SK-N-SH treated with all-trans-retinoic acid at 6 μM for 48 hours (cell line): ENCODE measurements at places on chromosomes 2 and 18.

- no peak for ATAC-seq
Observed at GRCh38 chr2:70967189-70967588, 11.2 kb upstream of the ANKRD53 start.

GRCh38 chr2:210250622-210251021 is 25.4 kb upstream of the ACADL start:
- ATAC-seq: no peak

GRCh38 chr2:54568876-54569321 is 112.8 kb downstream of the SPTBN1 start:
- no peak for ATAC-seq

- no peak for ATAC-seq
Observed at GRCh38 chr2:37795938-37796337, 124.5 kb upstream of the CDC42EP3 start.

DNA sequence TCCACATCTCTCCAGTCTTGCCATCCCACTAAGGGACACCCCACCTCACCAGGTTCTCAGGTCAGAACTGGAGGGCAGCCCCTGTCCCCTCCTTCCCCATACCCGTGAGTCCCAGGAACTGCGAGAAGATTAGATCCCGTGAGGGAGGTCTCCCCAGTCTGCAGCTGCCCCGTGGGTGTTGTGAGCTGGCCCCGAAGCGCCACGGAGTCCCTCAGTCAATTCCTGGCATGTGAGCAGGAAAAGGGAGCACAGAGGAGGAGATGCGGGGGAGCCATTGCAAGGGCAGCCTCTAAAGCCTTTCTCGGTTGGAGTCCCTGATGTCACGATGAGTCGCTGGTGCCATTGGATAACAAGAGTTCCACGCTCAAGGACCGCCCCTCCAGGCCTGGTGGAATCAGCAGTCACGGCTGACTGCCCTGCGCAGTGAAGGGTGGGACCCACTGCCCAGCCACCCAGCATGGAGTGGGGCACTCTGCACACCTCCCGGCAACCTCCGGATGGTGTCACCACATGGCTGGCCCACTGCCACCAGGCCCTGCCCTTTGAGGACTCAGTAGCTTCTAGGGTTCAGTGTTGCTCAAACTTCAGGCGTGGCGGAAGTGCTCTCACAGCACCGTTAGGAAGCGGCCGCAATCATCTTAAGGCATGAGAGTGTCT is 434.9 kb upstream of the MYT1L start:
- ATAC-seq: no peak

DNA sequence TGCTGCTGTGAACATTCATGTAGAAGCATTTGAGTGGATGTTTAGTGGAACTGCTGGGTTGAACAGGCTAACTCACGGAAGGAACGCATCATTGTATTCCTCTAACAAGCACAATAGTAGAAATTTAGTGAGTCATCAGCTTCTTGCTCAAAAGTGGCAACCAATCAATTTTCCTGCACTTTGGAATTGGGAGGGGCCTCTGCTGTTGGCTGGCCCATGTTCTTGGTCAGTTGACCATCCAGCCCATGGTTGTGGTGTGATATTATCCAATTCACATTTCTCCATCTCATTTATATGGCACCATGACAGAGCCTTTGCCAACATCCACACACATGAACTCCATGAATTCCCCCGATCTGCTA is 95.0 kb downstream of the TNFRSF11A start:
- ATAC-seq: no peak; the same call in 1 of the 3 replicates

DNA sequence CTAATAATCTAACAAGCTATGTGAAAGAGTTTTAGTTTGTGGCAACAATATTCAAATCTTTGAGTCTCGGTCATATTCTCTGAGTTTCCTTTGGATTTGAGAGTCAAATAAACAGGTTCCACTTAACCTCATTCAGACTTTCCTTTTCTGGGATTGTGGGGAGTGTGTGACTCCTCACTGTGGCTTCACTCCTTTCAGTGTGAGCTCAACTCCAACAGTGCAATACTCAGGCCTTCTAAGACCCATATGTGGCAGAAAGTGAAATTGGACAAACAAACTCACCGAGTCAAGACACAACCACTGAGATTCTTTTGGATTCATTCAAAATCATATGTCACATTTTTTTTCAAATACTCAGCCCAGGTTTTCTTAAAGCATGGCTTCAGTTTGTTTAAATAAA is 25.4 kb downstream of the SLC9A4 start:
- no peak for ATAC-seq

GRCh38 chr18:916562-916961 is 11.9 kb downstream of the ADCYAP1 start:
- ATAC-seq: no peak

- no peak for ATAC-seq
Observed at GRCh38 chr2:188485496-188485895, 193.8 kb downstream of the GULP1 start.

DNA sequence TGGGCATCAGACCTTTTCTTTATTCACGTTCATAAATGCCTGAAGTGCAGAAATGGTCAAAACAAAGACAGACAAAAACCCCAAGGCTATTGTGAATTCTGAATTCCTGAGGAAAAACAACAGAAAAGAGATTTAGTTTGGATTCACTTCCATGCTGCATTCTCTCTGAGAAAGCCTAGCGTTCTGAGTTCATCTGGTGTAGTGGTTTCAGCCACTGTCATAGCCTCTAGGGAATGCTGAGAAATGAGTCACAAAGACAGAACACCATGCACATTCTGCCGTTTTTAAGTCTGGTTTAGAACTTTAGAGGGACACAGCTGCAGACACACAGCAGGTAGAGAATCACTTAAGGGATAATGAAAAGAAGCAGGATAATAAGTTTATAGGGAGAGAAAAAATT is 93.8 kb downstream of the LRP1B start:
- peak; percentile 93 for ATAC-seq

DNA sequence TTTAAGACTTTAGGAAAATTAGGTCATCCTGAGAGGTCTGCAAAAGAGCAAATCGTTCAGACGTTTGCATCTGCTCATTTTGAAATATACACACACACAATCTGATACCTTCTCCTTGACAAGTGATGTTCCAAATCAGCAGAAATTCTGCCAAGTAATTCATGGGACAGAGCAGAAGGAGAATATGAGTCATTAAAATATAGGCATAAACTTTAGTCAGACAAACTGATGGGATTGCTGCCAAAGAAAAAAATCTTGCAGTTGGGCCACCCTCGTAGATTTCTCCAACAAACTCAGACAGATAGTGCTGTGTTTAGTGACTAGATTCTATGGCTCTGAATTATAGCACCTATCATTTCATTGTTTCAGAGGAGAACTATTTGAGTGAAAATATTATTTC is 336.3 kb downstream of the NYAP2 start:
- peak; percentile 79 for ATAC-seq

- ATAC-seq: no peak
Observed at GRCh38 chr2:30948130-30948529, 140.9 kb upstream of the CAPN13 start.

DNA sequence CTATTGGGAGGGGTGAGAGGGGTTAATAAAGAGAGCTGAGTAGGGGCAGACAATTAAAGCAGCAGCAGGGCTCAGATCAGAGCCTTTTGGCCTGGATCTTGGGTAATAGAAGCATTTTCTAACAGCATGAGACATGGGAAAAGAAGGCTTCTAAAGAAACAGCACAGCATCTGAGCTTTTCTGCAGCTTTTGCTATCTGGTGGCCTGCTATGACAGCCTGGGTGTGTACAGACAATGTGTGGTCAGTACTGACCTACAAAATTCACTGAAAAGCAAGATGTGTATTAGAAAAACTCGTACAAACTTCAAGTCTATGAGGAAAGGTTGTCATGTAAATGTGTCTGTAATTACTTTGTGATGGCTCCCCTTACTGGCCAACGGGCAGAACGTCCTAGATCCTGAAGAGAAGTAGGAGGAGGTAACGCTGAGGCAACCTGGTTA is 95.6 kb downstream of the GALNT3 start:
- peak; percentile 97 for ATAC-seq

DNA sequence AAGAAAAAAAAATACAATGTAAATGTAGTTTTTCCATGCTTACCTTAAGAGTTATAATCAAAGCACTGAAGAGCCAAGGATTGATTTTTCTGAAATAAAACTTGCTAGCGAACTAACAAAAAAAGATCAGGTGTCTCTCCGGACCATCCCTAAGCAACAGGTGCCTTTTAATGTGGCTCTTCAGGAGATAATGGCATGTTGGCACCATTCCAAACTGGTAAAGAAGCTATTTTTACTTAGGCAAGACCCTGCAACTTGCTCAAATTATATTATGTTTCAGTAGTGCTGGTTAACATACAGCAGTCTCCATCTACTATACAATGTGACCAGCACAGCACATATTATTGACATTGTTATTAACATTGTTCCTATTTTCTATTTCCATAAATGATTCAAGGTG is 2.3 kb upstream of the GCC2 start:
- no peak for ATAC-seq

- no peak for ATAC-seq
Observed at GRCh38 chr18:38690626-38691025, 1125.0 kb upstream of the CELF4 start.

- ATAC-seq: no peak
Observed at GRCh38 chr2:100893392-100894104, 73.6 kb downstream of the NPAS2 start.

DNA sequence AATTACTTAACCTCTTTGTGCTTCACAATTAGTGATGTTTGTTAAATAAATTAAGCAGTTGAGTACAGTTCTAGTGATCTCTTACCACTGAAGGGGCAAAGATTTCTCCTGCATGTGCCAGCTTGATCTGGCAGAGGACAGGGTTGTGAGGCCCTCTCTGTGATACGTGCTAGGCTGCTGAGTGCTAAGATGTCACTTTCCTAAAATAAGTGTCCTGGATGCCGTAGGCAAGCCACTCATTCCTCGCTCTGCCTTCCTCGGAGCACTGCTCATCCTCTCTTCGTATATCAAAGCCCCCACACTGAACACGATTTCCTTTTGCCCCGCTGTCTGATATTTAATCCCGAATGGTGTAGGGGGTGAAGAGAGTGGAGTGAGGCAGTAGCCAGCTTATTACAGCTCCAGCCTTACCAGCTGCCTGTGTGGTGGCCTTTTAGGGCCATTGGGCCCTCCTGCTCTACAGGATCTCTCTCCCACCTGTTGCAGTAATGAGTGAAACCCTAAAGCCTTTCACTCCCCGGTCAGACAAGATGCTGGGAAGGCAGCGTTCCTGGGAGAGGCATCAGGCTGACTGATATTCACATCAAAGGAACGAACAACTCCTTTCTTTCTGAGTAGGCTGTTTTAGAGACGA is 40.5 kb downstream of the PTPRM start:
- ATAC-seq: no peak

DNA sequence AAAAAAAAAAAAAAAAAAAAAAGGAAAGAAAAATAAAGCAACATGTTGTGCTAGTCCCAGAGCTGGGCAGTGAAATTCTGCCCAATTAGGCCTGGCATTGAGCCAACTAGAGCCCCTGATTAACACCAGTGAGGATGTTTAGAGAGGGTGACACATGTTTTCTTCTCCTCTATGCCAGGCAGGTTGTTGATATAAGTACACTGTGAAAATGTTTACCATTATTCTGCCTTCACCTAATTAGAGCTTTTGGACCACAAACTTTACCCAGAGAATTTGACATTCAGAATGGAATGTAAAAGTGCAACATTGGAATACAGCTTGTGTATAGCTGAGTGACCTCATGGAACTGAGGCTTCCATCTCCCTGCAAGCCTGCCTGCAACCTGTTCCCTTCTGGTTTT is 95.9 kb upstream of the MSH2 start:
- ATAC-seq: no peak; the same call in 2 of the 3 replicates

DNA sequence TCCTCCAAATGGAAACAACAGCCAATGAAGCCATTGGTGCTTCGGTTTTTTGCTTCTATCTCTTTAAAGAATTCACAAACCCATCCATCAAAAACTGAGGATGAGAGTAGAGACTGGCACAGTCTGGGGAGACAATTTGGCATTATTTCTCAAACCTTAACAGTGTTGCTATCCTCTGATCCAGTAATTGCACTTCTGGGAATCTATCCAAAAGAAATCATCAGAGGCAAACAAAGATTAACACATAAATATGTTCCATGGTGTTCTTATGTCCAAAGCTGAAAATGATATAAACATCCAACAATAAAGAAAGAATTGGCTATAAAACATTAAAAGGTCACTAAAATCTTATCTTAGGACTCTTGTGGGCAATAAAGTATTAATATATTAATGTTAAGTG is 35.1 kb downstream of the REEP1 start:
- ATAC-seq: no peak

DNA sequence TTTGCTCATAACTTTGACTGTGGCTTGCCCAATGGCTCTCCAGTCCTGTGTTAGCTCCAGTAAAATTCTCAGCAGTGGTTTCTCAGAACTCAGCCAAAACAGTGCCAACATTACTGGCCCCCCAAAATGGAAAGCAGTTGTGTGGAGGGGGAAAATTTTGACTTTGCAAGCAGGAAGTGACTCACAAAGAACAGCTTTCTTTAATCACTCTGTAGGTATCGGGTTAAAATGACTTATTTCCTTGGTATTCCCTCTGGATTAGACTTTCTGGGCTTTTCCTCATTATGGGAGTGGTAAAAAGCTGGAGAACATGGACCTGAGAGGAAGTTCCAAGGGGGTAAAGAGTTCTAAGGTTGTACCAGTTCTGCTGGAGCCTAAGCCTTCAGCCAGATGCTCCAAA is 175.7 kb upstream of the RND3 start:
- ATAC-seq: peak; percentile 92

GRCh38 chr18:33201509-33201926 is 239.0 kb downstream of the CCDC178 start:
- ATAC-seq: peak; percentile 60

DNA sequence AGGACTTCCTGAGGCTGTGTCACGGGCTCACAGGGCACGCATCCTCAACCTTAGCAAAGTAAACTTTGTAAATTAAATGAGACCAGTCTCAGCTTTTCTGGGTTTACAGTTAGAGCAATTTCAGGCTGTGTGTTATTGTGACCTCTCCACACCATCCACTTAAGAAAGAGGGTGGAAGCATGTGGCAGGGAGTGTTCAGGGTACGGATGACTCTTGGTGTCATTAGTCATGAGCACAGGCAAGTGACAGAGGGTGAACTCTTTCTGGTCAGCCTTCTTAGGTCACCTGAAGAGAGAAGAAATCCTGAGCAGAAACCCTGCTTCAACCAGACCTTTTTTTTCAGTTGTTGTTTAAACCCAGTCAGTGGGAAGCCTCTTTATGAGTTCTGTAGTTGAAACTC is 207.9 kb downstream of the ICOS start:
- ATAC-seq: no peak

DNA sequence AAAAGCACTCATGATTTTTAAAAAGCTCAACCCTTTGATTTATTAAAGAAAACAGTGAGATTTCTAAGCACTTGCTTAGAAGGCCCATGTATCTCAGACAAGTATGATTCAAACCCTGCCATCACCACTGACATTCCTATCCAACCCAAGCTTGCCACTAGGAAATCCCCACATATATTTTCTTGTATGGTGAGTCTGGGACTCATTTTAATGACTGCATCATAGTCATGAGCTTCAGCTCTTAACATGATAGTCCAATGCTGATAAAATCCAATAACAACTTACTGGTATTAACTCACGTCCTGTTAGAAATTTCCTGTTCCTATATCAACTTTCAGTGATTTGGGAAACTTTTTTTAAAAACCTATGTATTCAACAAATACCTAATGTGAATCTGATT is 39.4 kb upstream of the NCKAP5 start:
- ATAC-seq: no peak
